ENCODE measurements at places on chromosomes 1 and 21.

GRCh38 chr1:44802306-44803061 is 2.3 kb downstream of the PLK3 start:
- no peak for DNase-seq

GRCh38 chr1:58089898-58090534 is 456.5 kb downstream of the OMA1 start:
- DNase-seq, result no peak

- DNase-seq, result no peak
Observed at GRCh38 chr1:207458414-207458813, 4.3 kb downstream of the CR2 start.

DNA sequence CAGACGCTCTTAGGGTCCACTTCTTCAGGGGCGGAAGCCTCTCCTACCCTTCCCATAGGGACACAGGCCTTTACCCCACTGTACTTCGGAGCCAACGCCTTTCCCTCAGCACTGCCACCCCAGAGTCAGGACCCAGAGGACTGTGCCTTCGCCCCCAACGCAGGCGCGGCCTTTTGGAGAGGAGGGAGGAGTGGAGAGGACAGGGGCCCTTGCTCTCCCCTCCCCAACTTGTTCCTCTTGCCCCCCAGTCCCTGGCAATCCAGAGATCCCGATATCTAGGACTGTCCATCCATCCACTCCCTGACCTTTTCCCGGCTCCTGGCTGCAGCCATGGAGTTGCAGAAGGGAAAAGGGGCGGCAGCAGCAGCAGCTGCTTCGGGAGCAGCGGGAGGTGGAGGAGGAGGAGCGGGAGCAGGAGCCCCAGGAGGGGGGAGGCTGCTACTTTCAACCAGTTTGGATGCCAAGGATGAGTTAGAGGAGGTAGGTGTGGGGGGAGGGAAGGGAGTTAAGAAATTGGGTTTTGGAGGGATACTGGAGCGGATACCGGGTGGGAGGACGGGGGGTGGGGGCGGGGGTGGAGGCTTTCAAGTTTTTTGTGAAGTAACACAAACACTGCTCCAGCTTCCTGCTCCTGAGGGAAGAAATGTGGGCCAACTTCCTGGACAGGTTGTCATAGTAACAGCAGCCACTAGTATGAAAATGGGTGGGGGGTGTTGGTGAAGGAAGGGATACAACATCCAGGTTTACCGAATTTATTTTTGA is 636 bp downstream of the INTS3 start:
- DNase-seq, result peak; percentile 7

- DNase-seq, result no peak
Observed at GRCh38 chr1:230781131-230781530, 33.9 kb downstream of the CAPN9 start.

- DNase-seq, result no peak
Observed at GRCh38 chr1:226656601-226657277, 82.3 kb downstream of the ITPKB start.

DNA sequence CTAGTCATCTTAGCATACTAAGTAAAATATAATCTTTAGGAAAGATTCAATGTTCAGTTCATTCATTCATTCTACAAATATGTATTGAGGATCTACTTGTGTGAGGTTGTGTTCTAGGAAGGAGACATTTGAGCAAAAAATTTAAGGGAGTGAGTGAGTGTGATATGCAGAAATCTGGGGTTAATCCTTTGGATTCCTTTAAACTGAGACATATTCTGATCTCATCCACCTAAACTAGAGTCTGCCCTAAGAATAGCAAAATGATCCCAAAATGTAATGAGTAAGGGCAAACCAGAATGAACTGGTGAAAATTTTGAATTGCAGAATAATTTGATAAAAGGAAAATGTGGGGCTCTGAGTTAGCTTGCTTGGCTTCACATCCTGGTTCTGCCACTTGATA is 8.6 kb downstream of the UBE2U start:
- DNase-seq, result no peak

DNA sequence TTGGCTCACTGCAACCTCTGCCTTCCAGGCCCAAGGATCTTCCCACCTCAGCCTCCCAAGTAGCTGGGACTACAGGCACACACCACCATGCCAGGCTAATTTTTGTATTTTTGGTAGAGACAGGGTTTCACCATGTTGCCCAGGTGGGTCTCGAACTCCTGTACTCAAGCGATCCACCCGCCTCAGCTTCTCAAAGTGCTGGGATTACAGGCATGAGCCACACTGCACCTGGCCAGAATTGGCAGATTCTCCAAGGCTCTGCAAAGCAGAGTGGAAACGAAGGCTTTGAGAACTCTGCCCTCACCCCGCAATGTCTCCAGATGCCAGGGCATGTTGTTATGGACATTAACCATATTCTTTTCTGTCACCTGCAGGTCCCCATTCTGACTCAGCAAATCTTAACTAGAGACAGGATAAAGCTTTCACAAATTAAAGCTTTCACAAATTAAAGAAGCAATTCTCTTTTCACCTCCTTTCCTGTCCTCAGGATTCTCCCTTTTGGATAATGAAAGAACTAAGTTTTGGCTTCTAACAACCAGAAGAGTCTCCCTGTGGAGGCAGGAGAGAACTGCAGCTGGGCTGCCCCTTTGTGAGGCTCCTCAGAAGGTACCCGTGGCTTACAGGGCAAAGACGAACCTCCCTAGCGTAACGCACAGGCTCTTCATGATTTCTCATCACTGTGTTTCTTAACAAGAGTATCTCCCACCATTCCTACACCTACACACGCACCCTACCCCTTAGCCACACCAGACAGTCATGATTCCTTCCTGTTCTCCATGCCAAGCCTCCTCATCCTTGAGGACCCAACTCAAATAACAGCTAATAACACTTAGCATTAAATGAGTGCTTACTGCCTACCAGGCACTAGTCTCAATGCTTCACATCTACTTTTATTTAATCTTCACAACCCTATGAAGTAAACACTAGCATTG is 29.8 kb downstream of the GPA33 start:
- DNase-seq, result no peak

DNA sequence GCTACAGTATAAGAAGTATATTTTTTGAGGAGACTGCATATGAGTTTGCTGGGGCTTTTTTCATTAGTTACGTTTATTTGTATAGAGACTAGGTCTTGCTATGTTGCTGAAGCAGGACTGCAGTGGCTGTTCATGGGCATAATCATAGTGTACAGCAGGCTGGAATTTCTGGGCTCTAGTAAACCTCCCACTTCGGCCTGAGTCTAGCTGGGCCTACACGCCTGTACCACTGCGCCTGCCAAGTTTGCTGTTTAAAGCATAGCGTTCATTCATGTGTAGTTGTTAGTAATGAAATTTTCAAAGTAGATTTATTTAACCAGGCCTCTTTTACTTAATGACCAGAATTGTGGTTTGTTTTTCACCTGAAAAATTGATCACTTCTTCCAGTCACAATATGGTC is 33.8 kb downstream of the HS2ST1 start:
- no peak for DNase-seq

GRCh38 chr1:205186191-205186590 is 25.3 kb downstream of the DSTYK start:
- DNase-seq, result no peak

GRCh38 chr1:34331020-34331926 is 154.6 kb downstream of the C1orf94 start:
- DNase-seq, result no peak

DNA sequence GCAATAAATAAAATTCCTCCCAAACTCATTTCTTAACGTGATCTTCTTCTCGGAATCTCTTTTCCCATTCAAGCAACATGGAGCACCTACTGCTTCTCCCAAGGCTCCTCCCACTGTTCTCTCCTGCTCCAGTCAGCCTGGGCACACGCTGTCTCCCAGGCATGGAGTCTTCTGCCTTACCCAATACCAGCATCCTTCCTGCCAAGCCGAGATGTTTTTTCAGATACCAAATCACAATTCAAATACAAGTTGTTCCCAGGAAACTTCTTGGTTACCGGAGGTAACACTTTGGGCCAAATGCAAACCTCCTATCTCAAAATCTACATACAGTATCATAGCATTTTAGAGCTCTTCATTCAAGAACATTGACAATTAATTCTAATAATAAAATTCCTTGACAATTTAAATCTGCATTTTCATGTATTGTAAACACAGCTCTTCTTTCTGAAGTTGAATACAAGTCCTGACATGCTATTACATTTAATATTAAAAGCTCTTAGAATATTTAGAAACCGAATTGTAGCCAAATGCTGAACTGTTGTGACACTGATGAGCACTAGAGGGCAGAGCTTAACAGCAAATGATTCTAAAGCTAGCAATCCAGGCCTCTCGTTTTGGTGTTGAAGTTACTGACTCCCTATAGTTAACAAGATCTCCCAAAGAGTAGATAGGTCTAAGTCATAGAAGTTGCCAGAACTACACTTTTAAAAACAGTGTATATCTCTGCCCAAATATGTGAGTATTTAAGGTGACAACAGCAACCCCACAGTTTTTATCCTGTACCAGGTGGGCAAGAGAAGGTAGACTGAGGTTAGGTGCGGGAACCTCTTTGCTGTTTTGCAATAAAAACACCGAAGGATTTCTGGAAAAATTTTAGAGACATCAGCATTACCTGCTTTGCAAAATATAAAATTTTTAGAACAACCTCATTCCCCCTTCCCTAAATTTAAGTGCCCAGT is 52.3 kb downstream of the BCAR3 start:
- DNase-seq, result peak; percentile 29

DNA sequence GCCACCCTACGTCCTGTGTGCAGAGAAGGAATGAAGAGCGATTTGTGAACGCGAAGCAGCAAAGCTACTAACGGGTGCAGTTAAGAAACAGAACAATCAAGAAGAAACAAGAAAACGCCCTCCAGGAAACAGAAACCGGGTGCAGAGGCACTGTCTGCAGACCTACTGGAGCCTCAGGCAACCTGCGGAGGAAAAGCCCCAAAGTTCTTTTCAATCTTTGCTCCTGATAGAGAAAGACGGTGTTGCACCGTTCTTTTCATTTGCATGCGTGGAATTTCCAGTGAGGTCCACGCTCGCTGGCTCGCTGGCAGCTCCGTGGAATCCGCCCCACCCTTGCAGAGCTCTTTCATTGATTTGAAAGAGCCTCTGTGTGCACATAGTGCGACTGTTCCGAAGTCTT is 37.0 kb upstream of the PDE9A start:
- no peak for DNase-seq

- no peak for DNase-seq
Observed at GRCh38 chr1:59083946-59084865, 212.7 kb upstream of the FGGY start.

DNA sequence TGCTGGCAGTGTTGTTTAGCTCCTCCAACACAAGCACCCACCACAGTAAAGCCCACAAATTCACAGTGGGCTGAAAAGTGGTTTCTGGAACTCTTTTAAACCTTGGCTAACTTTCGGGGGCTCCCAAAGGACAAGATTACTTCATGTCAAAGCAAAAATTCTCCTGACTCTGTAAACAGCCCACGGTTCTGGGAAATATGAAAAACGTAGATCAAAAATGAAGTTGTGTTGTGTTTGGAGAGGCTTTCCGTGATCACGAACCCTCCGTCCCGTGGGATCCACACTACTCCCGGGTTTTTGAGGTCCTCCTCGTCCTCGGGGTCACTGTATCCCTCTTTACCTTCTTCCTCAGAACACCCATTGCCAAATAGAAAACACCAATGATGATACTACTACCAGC is 159.0 kb upstream of the RUNX1 start:
- DNase-seq, result no peak

GRCh38 chr1:170804419-170804818 is 130.9 kb upstream of the MROH9 start:
- no peak for DNase-seq

DNA sequence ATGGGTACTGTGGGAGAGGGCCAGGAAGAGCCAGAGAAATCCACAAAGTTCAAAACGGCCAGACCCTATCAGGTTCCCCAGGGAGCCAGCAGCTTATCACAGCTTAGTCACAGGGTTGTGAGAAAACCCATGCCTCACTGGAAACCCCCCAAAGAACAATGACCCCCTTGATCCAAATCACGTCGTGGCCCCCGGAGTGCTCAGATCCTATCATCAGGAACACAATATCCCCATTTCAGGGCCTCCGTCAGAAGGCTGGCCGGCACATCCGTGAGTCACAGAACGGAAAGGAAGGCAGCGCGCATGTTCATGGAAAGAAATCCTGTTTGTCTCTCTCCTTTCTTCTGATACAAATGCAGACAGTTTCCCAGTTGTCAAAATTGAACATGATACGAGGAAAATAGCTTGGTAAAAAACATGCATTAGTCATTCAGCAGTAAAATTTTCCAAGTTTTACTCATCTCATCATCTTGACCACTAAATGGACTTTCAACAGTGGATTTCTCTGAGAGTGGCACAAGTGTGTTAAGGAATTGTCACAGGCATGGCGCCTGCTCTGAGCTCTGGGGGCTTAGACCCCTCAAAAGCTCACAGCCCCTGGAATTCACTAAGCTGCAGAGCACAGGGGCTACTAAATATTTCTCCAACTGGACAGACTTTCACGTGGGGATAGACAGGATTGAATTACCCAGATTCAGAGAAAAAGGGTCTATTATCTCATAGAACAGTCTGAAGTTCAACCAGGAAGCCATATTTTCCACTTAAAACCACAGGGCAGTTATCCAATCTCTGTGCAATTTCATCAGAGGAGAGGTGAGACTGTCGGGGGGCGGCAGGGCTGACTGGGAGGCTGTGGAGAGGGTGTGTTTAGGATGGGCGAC is 124.8 kb downstream of the RIPK4 start:
- no peak for DNase-seq

DNA sequence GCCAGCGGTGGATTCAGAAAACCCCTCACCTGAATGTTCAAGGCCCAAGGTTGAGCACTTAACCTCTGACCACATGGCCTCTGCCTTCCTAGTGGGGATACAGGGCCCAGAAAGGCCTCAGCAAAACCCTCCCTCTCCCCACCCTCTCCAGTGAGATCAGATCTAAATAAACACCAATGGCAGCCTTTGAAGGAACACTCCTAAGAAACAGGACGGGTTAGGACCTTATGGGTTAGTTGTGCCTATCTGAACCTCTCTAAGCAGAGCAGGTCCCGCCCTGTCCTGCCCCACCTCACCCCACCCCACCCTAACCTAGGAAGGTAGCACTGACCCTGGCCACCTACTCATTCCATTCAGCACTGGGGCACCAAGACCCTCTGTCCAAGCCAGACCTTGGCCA is 7.9 kb upstream of the GRHL3 start:
- DNase-seq, result no peak

GRCh38 chr1:9039761-9040658 is 13.8 kb upstream of the SLC2A7 start:
- DNase-seq, result no peak

DNA sequence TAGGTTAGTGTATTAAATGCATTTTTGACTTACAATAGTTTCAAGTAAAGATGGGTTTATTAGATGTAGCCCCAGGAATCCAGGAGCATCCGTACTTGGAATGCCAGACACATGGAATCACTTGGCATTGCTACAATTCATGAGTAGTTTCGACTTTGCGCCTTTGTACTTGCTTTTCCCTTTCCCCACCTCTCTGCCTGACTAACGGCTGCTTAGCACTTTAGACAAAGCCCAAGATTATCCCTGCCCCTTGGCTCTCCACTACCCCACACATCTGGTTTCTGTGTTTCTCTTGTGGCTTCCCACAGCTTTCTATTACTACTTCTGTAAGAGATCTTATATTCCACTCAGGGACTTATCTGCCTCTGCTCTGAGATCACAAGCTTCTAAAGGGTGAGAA is 397.7 kb upstream of the POU3F1 start:
- DNase-seq, result no peak

All from stimulated activated CD4-positive, alpha-beta T cell treated with anti-CD3 and anti-CD28 coated beads, Interleukin-2, amount 100 ng/mL, for 48 hours (primary cell).